ENCODE measurements at places on chromosomes 2 and 18. TPM values are rescaled to one million over a fixed set of nuclear protein-coding genes. Genes with fewer than 3 reads are reported as not detected.

DNA sequence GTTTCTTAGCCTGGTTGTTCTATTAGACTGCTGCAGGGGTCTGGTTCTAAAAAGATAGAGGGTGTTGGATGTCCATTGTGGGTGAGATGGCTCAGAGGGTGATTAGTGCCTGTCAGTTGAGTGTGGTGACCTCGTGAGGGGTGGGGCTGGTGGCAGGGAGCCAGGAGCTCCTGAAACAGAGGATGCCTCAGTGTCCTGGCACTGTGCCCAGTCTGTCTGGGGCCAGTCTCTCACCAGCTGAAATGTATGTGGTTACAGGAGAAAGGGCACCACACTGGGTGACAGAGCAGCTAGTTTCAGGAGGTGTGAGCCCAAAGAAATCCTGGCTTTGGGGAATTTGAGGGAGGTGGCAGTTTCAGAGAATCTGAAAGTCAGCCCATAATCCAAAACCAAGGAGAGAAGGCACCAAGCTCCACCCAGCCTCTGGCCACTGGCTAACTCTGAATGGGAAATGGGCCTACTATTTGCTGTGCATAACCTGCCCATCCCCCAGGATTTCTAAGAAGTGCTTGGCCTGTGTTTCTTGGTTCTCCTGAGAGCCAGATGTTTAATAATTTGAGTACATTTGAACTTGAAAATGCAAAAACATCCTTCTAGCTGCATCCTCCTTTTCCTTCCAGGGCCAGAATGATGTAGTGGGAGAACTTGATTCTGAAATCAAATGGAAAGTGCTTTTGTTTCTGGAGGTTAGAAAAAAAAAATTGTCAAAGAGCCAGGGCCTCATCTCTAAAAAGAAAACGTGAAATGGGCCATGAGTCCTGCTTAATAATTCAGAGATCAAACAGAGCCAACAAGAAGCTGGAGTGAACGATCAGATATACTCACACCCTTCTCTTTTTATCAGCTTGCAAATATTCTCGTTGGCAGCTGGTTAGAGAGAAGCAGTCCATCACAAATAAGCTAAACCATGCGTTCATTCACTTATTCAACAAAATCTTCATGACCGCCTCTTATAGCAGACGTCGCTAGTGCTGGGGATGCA lies 92.3 kb downstream of the B3GNT2 start:
- no peaks in the 10 kb centered on the region for H3K36me3 ChIP-seq
- H3K27me3 ChIP-seq, result no peaks in the 10 kb centered on the region
- H3K4me1 ChIP-seq, result peaks cover 17% of the 10 kb centered on the region
- H3K27ac ChIP-seq, result no peak overlapping the region
- peak; percentile 92 for DNase-seq
- H3K4me3 ChIP-seq, result no peak overlapping the region

Gene PSTPIP2
- total RNA-seq, result 27.9 TPM

Gene IL1RN
- 0.39 TPM for total RNA-seq

- no peaks in the 10 kb centered on the region for H3K27me3 ChIP-seq
- peak; percentile 39 for DNase-seq
- peaks cover 13% of the 10 kb centered on the region for H3K4me1 ChIP-seq
- peaks cover 40% of the 10 kb centered on the region for H3K36me3 ChIP-seq
- H3K4me3 ChIP-seq, result no peak overlapping the region
Observed at GRCh38 chr18:26468931-26469340, 79.4 kb downstream of the KCTD1 start.

DNA sequence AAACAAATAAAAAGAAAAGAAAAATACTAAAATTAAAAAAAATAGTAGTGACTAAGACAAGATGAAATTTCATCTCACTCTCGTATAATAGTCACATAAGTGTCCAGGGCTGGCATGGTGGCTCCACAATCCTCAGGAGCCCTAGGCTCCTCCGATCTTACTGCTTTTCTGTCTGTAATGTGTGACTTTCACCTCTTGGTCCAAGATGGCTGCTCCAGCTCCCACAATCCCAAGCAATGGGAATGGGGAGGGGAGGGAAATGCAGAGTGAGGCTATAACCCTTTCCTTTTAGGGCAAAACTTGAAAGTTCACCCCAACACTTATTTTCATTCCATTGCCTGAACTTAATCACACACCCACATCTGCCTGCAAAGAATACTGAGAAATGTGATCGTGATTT lies 90.4 kb downstream of the MOGAT1 start:
- H3K27ac ChIP-seq, result no peak overlapping the region
- no peaks in the 10 kb centered on the region for H3K36me3 ChIP-seq
- no peak overlapping the region for H3K4me3 ChIP-seq
- H3K27me3 ChIP-seq, result no peaks in the 10 kb centered on the region
- H3K4me1 ChIP-seq, result peaks cover 5% of the 10 kb centered on the region

DNA sequence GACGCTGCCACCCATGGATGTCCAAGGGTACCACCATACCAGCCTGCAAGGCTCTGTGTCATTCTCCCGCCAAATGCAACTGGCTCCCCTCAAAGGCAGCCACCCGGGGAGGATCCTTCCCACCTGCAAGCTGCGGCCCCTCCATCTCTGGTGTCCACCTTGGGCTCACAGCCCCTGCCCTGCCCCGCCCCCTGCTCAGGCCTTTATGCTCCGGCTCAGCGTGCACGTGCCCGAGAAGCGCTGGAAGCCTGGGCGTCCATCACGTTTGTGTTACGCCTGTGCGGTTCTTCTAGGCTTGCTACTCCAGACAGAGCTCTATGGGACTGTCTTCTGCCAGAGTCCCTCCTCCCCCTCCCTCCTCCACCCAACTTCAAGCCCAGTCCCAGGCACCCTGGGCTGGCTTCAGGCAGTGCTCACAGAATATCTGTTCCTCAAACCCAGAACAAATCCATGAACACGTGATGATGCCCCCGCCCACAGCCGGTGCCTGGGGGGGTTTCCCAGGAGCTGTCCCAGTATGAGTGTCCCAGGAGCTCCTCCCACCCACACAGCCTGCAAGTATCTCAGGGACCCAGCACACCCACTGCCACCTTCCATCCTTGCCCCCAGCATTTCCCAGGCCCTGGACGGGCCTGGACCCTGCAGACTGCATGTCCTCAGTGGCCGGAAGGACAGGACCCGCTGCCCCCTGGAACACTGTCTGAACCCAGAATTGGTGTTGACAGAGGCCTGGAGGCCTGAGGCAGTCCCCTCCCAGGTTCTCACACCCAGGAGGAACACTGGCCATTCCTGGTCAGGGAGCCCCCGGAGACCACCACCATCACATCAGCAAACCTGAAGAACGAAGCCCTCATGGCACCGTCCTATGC lies 30.3 kb downstream of the KIF1A start:
- H3K4me1 ChIP-seq, result no peaks in the 10 kb centered on the region
- peaks cover 28% of the 10 kb centered on the region for H3K27me3 ChIP-seq
- DNase-seq, result no peak
- H3K36me3 ChIP-seq, result no peaks in the 10 kb centered on the region
- H3K4me3 ChIP-seq, result no peak overlapping the region

Gene GRHL1
- total RNA-seq, result 2.0 TPM

Gene HTR2B
- total RNA-seq, result not detected

DNA sequence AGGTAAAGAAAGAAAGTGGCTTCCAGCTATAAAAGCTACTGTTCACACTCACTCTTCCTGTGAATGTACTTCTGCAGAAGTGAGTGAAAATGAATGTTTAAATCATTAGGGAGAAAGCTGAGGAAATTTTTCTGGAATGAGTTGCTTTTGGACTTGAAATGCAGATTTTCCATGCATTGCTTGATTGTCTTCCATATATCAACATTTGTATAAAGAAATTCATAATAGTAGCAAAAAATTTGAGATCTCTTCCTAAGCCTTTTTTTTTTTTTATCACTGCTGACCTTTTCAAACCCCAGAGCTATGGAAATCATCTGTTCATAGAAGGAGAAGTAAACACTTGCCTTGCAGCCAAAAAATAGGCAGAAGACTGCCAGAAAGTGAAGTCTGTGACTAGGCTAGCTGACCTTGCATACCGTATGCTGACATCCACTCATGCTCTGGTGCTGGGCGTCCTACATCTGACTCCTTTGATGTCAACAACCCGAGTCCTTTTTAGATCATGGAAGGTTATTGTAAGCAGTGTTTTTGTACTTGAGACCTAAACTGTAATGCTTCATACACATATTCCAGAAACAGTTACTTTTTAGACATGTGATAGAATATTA lies 154.5 kb upstream of the RASGRP3 start:
- no peak overlapping the region for H3K27ac ChIP-seq
- no peak overlapping the region for H3K4me3 ChIP-seq
- H3K27me3 ChIP-seq, result no peaks in the 10 kb centered on the region
- peaks cover 36% of the 10 kb centered on the region for H3K36me3 ChIP-seq

- DNase-seq, result no peak
- H3K4me3 ChIP-seq, result no peak overlapping the region
- H3K36me3 ChIP-seq, result no peaks in the 10 kb centered on the region
- no peaks in the 10 kb centered on the region for H3K27me3 ChIP-seq
Observed at GRCh38 chr2:17627434-17627833, 86.9 kb downstream of the VSNL1 start.

Data from MCF 10A (cell line).